Brain (organoid and tissue), 16 donors: ENCODE measurements at places on chromosomes 11 and 22.

- no peak for DNase-seq
Observed at GRCh38 chr22:30668386-30668710, 673 bp upstream of the DUSP18 start.

DNA sequence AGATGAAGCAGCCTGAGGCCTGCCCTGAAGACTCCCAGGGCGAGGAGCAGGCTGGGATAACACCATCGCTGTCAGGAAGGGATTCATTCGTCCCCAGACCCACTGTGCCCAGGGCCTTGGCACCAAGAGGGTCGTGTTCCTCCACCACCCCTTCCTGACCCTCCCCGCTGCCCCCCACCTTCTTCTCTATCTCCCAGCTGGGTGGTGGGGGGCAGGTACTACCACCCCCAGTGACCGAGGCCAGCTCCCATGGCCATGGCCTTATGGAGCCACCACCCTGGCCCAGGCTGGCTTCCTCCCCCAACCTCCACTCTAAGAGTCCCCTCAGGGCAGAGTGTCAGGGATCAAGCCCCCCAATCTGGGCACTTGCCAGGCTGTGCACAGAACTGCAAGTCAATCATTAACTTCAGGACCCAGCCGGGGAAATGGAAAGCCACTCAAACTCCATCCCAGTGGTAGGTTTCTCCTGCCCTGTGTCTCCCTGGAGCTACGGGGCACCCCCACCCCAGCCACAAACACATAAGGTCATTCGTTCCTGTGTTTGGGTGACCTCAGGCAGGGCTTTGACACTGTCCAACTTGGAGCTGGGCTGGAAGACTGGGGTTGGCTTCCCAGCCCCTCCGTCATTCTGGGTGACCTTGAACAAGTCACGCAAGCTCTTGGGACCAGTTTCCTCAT is 33.3 kb upstream of the WNT11 start:
- DNase-seq, result no peak

DNA sequence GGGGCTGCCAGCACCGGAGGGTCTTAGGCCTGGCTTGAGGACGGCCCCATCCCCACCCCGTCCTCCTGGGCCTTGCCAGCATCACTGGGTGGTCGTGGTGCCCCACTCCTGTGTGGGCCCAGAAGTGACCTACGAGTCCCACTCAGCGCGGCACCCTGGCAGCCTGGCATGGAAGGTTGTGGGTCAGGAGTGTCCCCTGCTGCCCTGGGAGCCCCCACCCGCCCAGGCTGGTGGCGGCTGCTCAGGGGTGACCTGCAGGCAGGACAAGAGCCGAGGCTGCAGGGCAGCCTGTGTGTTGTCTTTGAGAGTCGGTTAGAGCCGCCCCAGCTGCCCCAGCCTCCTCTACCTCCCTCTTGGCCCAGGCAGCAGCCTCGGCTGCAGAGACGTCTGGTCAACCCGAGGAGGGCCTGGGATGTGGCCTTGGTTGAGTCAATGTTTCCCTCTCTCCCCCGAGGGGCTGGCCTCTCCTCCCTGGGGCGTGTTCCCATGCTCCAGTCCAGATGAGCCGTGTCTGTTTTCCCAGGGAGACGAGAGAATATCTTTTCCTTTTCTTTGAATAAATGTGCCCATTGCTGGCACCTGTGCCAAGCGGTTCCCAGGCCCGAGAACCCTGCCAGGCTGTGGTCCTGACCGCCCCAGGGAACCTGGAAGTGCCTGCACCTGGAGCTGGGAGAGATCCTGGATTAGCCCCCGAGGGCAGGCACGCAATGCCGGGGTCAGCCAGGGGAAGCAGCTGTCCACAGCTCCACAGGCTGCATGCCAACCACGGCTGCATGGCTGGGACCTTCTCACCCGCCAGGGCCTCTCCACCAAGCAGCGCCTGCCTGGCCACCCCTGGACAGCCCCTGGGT is 35.7 kb upstream of the MUC5AC start:
- DNase-seq, result no peak

GRCh38 chr22:32660292-32660691 is 141.2 kb upstream of the TIMP3 start:
- peak; percentile 39 for DNase-seq
